ENCODE measurements at places on chromosomes 13 and 19.
A peak's percentile ranks its signal among the peaks of the same experiment; 100 is the strongest.

GRCh38 chr19:18385675-18386542, at the start of gene GDF15:
TSS of gene GDF15 (plus strand) at chr19:18386158. CDS start at chr19:18386190, 32 bp downstream.
- DNase-seq: peak; percentile 26

- DNase-seq: no peak
These were observed 1118.5 kb downstream of the PCDH9 start for GRCh38 chr13:66111628-66112027.

- no peak for DNase-seq
These were observed 18.0 kb upstream of the CD70 start for GRCh38 chr19:6608940-6609339.

DNA sequence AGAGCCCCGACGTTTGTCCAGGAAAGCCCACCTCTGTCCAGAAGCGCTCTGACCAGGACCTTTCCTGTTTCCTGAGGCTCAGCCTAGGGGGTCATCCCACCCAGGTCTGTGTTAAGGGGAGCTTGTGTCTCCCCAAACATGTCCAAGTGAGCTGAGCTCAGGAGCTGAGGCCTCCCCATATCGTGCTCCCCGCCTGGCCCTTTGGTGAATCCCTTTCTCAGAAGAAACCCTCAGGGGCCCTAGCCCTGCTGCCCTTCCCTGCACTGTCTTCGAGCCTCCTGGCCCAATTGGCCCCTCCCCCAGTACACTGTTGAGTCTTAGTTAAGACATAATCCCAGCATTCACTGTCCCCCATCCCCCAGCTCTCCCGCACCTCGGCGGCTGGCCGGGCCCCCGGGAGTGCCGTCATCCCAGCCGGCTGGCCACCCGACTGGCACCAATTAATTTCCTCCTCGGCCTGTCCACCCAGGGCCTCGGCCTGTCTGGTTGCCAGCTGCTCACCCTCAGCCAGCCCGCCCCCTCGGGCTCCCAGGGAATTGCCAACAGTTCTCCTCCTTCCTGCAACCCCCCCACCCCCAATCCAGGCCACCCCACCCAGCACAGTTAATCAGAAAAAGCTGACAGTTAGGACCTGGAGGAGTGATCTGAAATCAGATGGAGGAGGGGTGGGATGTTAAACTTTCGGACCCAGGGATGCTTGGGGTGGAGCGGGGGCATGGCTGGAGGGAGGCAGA, 13.6 kb downstream of the IER2 start:
- DNase-seq: no peak

DNA sequence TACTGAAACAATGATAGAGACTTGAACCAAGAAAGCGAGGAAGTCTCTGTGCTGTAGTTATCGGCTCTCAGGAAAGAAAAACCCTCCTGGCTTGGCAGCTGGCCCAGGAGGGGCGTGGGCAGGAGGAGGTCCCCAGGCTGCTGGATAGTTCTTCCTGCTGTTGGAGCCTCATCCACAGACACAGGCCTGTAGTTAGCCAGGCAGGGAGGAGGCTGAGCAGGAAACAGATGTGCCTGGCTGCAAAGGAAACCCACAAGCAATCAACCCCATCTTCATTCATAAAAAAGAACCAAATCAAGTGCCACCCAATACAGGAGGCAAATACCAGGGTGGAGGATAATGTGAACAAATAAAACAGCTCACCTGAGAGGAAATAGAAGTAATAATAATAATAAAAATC, 86.2 kb downstream of the IRS2 start:
- peak; percentile 2 for DNase-seq

DNA sequence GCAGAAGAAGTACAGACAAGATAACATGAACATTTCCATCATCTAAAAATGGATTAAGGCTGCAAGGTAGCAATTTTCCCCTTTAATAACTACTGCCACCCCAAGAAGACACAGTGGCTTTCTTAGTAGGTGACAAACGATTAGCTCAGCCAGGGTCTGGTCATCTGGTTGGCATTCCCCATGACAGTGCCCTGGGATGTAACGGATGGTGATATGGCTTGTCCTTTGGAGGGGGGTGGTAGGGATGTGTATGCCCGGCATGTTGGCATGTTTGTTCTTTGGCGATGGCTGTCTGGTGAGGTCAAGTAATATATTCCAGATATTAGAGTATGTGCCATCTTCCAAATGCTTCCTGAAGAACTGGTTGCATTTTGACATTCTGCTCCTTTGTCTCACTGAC, 135.6 kb upstream of the ZNF536 start:
- no peak for DNase-seq

- DNase-seq: no peak
These were observed 65.5 kb downstream of the TBC1D4 start for GRCh38 chr13:75416327-75417011.

DNA sequence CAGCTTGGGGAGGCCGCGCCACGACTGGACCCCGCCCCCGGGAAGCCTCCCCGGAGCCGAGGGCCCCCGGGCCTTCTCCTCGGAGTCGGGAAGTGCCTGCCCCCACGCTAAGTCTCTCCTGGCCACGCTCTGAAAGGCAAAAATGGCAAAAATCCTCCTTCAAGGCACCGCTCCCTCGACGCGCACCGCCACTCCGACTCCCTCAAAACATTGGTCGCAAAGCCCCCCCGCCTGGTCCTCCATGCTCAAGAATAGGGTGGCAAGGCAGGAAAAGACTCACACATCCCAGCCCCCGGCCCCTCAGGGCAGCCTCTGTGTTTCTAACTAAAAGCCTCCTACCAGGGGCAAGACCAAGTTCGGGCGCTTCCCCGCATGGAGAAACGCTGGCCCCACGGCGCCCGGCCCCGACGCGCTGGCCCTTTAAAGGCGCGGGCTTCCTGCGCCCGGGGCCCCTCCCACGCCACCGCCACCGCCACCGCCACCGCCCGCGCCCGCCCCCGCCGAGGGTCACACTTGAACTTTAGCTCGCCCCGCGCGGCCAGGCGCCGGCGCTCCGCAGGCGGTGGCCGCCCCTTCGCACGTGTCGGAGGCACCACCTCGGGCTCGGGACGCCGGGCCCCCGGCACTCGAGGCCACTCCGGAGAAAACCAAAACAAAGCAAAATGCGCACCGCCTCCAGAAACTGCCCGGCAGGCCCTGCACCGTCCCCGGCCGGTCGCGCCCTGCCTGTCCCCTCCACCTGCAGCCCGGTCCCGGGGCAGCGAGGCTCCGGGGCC, 1.9 kb downstream of the FOXO1 start:
- DNase-seq: no peak

GRCh38 chr19:57267291-57267690, 13.0 kb upstream of the ZNF460 start:
- no peak for DNase-seq

DNA sequence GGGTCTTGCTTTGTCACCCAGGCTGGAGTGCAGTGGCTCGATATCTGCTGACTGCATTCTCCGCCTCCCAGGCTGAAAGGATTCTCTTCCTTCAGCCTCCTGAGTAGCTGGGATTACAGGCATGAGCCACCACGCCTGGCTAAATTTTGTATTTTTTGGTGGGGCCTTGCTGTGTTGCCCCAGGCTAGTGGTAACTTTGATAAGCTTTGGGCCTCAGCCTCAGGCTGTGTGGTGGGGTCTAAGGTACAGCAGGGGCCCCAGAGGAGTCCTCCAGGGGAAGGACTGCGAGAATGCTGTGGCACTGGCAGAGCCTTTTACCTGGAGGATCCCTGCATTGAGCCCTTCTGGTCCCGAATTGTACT, 7.2 kb downstream of the DOT1L start:
- no peak for DNase-seq

DNA sequence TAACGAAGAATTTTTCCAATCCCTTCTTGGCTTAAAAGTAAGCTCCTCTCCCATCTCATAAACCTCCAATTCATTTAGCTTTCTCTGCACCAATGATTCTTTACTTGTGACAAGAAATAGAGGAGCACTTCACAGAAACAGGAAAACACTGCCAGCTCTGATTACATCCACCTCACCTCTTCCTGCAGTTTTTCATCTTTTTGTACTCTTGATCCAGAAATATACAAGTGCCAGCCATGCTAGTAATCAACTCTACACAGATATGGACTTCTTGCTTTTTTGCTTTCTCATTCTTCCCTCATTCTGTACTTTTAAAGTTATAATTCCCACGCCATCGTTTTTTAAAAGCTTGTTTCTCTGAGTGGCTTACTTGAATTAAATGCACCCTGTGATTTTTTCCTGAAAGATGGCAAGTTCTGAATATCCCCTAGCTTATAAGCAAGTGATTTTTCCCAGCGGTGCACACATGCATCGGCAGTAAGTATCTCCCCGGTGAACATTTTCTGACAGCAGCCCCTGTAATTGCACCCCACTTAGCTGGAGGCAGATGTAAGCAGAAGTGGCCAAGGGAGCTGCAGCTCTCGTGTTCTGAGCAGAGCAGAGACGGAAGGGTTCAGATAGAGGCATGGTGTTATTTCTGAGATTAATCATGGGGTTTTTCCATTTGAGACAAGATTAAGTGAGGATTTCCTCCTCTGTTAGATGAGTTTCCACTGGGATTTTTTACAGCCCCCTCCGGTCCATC, 340.7 kb downstream of the SLC7A1 start:
- no peak for DNase-seq

- DNase-seq: no peak
These were observed 17.4 kb upstream of the NPAS1 start for GRCh38 chr19:47002106-47002766.

GRCh38 chr13:106361621-106362020, 173.8 kb downstream of the EFNB2 start:
- no peak for DNase-seq

GRCh38 chr19:41570639-41571112, 5.3 kb upstream of the CEACAM21 start:
- peak; percentile 77 for DNase-seq

- DNase-seq: no peak
These were observed 70.9 kb downstream of the TNFSF11 start for GRCh38 chr13:42644841-42645240.

- no peak for DNase-seq
These were observed 30.1 kb upstream of the NFIC start for GRCh38 chr19:3336351-3336679.

- DNase-seq: no peak
These were observed 47.7 kb upstream of the USPL1 start for GRCh38 chr13:30569901-30570576.

DNA sequence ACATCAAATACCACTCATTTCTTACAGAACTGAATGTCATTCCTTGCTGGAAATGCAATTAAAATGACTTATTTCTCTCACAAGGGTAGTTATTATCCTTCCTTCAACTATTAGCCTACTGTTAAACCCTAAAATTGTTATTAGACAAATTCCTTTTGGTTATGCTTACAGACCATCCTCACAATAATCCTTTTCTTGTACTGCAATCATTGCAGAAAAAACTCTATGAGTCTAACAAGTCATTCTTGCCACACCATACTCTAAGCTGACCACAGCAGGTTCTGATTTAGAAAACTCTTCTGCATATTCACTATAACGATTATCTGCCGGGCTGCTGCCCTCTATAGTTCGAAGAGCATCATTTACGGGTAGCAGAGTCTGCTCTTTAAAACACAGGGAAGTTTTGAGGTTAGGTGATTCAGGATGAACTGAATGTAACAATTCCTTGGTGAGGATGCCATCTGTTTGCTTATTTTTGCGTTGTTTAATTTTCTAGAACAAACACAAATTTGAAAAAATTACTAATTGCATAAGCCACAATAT, 38.2 kb downstream of the MTMR6 start:
- DNase-seq: no peak

GRCh38 chr19:46466536-46467196, 4.7 kb downstream of the PNMA8A start:
- DNase-seq: no peak

- DNase-seq: no peak
These were observed 2.9 kb upstream of the IRS2 start for GRCh38 chr13:109789262-109789661.

DNA sequence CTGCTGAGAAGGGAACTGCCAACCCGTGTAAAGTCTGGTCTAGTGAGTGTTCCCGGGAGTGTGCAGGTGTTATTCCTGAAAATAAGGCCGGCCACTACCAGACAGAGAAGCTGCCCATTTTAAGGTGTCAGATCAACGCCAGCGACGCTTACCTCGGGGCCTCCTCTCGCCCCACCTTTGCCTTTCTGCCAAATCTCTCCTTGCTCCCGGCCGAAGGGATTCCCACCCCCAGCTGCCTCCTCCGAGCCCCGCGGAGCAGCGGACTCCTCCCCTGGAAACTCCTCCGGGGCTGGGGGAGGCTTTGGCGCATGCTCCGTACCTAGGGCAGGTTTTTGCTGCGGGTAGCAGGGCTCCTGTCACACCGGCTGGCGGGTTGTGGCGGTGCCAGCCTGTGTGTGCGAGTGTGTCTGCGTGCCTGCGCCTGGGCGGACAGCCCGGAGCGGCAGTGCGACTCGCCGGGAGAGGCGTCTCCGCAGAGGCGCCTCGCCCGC, at the start of gene HS6ST3:
Gene HS6ST3 (plus strand): TSS at position 359 of the 491 bp plus-strand sequence.
- DNase-seq: no peak

DNA sequence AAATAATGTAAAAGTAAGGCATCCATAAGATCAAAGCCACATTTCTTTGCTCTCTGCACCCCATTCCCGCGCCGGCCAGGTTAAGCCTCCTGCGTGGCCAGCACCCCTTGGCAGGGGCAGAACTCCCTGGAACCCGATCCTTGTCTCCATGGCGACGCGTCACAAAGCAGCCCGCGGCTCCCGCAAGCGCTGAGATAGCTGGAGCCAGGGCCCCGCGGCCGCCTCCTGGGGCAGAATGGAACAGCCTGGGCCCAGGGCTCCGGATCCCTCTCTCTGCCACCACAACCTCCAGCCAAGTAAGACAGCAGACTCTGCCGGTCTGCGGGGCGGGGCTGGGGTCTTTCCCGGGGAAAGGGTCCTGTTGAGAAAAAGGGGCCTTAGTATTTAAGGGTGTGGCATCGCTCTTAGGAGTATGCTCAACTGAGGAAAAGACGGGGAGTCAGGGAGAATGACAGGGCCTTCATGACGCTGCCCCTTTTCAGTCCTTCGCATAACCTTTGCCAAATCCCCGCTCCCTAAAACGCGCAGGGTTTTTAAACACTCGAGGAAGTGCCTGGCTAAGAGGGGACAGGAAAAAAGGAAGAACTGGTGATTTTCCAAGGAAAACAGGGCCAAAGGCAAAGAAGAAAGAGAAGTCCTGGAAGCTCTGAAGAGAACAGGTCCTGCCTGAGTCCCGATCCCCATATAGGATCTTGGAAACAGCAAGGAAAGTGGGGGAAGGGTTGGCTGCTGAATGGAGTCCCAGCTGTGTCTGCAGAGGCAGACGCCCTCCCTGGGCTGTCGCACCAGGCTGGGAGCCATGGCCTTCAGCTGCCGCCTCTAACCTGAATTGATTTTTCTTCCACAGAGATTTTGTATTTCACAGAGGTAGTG, at the start of gene TEX26:
Gene TEX26 (plus strand): TSS at position 176 of the 873 bp plus-strand sequence. CDS start 60 bp downstream, at position 236.
- no peak for DNase-seq

- DNase-seq: no peak
These were observed 37.1 kb downstream of the BTBD2 start for GRCh38 chr19:1978346-1978894.

DNA sequence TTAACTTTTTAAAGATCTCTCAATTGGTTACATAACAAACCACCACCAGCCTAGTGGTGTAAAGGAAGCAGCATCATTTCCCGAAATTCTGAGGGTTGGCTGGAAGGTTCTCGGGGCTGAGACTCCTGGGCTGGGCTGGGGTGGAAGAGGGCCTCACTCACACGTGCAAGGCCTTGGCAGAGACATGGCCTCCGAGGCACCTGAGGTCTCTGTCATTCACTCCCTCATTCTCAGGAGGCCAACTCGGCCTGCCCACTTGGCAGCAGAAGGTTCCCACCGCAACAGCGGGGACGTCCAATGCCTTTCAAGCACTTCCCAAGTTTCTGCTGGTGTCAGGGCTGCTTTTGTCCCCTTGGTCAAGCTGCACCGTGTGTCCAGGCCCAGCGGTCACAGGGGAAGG, 18.6 kb upstream of the RASA3 start:
- DNase-seq: peak; percentile 42

- DNase-seq: no peak
These were observed 613.2 kb upstream of the KLF12 start for GRCh38 chr13:74747186-74747955.

Measured in T-cell (primary cell).